Stimulated activated CD8-positive, alpha-beta memory T cell treated with anti-CD3 and anti-CD28 coated beads, Interleukin-4, amount 100 ng/mL, for 4 hours (primary cell): ENCODE measurements at places on chromosomes 5 and 9.

- no peak for DNase-seq
Observed at GRCh38 chr9:119088002-119088547, 281.2 kb downstream of the BRINP1 start.

DNA sequence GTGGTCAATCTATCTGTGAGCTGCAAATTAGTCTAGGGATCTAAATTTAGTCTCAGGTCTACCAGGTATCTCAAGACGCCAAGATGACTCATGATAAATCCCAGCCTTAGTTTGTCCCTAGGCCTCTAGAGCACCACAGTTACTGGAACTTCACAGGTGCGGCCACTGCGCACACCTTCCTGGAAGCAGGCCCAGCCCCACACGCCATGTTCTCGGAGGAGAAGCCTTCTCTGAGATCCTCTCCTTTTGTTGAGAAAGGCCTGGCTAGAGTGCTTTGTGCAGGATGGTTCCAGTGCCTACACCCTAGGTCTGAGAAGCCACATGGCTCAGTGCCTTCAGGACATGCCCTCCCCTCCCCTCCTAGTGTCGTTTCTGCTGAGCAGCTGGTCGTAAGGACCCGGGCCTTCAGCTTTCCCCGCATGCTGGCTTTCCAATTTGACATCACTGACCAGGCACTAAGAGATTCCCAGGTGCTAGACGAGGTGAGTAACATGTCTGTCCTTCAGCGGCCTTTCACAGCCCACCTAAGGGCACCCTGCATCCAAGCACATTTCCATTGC is 51.9 kb downstream of the IPPK start:
- DNase-seq = no peak

DNA sequence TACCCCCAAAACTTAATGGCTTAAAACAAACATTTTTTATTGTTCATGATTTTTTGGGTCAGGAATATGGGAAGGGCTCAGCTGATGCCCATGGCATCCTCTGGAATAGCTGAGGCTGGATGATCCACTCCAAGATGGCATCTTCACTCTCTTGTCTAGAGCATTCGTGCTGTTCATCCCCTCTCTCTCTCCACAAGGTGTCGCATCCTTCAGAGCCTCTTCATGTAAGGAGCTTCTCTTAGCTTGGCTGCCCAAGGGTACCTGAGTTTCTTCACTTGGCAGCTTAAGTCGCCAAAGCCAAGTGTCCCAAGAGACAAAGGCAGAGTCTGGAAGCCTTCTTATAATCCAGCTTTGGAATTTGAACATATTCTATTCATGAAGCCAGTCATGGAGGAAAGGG is 294.7 kb downstream of the CHSY3 start:
- DNase-seq = no peak

DNA sequence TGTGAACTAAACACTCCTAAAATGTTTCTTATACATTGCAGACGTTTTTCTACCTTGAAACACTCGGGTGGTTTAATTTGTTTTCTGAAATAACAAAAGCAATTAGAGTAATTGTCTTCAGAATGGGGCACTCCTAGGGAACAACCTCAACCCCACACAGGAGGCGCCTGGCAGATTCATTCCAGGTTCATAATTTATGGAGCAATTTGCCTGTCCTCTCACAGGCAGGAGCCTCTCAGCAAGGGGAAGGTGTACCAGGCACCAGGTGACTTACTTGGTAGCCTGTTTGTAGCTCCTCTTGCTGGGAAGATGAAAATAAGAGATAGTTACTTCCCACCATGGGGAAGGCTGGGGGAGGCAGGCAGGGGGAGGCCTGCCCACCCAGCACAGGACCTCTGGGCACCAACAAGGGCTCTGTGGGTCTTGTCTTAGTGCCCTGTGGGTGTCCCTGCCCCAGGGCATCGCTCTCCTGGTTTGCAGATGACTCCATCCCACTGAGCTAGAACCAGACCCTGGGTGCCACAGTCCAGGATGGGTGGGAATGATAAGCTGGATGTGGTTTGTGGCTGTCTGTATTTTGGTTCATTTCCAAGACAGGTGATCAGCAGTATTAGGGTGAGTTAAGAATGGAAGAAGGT is 144.4 kb downstream of the FSTL4 start:
- DNase-seq = no peak

DNA sequence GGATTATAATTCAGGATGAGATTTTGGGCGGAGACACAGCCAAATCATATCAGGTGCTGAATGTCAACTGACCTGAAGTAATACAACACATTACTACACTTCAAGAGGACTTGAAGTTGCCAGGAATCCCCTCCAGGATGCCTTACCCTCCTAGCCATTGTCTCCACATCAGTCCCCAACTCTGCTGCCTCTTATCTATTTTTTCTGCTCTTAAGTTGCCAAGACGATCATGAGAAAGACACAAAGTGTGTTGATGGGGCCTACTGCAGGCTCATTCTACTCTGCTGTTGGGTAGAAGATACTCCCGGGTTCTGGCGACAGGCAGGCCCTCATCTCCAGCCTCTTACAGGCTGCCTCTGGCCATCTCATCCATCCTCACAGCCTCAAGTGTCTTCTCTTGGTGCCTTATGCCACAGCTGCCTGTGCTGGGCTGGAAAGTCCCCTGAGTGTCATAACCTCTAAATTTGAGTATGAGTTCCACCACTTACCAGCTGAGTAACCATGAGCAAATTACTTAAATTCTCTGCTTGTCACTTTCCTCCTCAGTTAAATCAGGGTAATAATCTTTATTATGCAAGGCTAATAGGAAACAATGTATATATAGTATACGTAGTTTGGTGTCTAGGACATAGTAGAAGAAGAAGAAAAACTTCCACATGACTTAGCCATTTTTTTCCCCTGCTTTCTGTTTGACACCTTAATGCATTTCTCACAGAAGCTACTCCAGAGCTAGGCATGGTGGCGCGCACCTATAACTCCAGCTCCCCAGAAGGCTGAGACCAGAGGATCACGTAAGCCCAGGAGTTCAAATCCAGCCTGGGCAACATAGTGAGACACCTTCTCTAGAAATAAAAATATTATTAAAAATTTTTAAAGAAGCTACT is 73.0 kb upstream of the SNX2 start:
- no peak for DNase-seq

DNA sequence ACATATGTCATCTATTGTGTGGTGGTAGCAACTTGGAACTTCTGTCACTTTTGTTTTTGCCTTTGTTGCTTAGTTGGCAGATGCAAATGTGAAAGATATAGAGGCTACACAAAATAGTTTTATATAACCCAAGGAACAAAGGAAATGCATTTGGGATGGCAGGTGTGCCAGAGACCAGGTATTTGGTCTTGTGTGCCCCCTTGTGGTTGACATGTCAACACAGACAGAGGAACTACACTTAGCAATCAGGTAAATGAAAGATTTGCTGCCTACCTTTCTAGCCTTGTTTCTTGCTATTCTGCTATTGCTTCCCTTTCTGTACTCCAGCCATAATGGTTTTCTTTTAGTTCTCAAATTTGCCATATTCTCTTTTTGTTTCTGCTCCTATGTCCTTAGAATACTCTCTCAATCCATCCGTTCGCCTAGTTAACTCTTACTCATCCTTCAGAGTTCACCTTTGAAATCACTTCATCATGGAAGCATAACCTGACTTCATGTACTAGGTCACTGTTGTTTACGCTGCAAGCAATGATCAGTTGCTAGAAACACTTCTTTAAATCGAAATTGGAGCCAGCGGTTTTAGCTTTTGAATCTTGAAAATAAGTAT is 119.5 kb downstream of the TRPM3 start:
- no peak for DNase-seq

DNA sequence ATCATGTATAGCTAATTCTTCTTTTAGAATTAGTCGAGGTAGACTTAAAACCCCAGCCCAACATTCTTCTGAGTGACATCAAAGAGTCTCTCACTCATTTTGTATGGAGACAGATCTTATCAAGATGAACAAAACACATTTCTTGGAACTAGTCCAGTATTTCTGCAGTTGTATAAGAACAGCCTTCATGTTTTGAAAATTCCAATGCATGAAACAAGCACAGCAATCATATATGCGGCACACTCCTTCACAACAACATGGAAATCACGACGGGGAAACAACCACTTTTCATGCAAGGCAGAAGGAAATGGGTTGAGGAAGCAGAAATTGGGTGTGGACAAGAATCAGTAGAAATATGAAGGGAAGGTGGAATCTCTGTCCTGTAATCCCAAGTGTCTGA is 113.8 kb downstream of the PLK2 start:
- no peak for DNase-seq

- no peak for DNase-seq
Observed at GRCh38 chr5:4661836-4662235, 478.3 kb upstream of the ADAMTS16 start.

- DNase-seq = no peak
Observed at GRCh38 chr9:14485366-14485765, 171.4 kb upstream of the NFIB start.

GRCh38 chr5:16265141-16265540 is 85.5 kb upstream of the MARCHF11 start:
- no peak for DNase-seq

GRCh38 chr5:134275822-134276221 is 49.9 kb upstream of the PPP2CA start:
- no peak for DNase-seq

GRCh38 chr5:109450129-109450877 is 40.5 kb upstream of the PJA2 start:
- DNase-seq = no peak

DNA sequence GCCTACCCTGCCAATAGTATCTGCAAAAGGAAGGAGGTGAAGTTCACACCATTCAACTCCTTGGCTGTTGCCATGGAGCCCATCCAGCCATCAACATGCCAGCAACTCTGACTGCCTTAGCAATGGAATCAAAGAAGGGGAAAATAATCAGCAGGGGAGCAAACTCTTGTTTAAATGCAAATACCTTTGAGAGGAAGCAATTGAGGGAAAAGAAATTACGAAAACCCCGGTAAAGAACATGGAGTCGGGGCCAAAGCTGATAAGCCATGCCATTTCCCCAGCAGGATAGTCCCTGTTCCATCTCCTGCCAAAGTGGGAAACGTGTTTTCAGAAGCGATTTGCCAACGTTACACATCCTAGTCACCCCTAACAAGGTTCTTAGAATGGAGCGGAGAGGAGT is 69.0 kb downstream of the MFAP3 start:
- DNase-seq = no peak

- no peak for DNase-seq
Observed at GRCh38 chr9:28319981-28320380, 746.7 kb upstream of the C9orf72 start.

GRCh38 chr5:148229840-148230239 is 8.5 kb upstream of the MARCOL start:
- no peak for DNase-seq

GRCh38 chr9:28762167-28762566 is 1188.9 kb upstream of the C9orf72 start:
- DNase-seq = no peak

DNA sequence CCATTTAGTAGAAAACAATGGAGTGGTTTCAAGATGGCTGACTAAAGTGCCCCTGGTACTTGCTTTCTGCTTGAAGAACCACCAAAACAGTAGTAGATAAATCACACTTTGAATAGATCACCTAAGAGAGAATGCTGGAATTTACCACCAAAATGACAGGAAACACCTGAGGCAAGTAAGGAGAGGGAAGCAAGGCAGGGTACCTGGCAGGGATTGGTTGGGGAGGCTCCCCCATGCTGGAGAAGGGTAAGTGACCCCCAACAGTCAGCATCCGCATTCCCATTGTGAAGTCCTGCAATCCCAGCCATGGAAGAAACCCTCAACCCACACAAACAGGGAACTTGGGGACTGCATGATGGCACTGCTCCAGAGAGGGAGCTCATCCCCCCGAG is 105.5 kb downstream of the PLPP1 start:
- DNase-seq = no peak

DNA sequence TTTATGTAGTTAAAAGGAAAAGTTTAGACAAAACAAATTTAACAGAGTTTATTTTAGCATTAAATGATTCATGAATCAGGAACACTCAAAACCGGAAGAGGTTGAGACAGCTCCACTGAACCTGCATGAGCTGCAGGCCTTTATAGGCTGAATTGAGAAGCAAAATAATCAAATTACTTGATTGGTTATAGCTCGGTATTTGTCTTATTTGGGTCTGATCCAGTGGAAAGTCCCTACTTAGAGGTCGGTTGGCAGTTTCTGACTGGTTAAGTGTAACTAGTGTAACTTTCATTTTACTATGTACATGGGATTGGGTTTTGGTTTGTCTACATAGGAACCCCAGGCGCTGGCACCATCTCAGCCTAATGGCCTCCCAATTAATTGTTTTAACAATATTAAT is 74.1 kb upstream of the PIK3R1 start:
- DNase-seq = no peak

DNA sequence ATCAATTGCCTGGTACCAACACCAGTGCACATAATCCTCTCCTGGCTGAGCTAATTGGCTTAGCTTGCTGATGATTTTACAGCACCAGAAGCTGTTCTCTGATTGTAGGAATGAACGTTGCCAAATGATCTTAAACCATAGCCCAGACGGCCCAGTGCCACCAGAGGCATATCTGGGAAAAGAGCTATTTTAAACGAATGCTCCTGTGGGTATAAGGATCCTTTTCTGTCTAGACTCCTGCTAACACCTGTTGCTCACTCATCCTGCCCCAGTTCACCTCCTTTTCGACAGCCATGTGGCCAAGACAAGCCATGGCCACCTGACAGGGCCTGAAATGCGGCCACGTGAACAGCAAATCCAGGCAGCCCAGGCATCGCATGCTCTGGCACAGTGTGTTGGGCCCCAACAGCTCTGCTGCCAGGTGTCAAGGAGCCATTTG is 289.9 kb upstream of the SLC30A5 start:
- DNase-seq = no peak
